ENCODE measurements at places on chromosomes 2 and 18.

- DNase-seq: no peak
These were observed 4.7 kb upstream of the TEX261 start for GRCh38 chr2:70999362-70999761.

- DNase-seq: no peak
These were observed 116.6 kb downstream of the SATB2 start for GRCh38 chr2:199341123-199341522.

DNA sequence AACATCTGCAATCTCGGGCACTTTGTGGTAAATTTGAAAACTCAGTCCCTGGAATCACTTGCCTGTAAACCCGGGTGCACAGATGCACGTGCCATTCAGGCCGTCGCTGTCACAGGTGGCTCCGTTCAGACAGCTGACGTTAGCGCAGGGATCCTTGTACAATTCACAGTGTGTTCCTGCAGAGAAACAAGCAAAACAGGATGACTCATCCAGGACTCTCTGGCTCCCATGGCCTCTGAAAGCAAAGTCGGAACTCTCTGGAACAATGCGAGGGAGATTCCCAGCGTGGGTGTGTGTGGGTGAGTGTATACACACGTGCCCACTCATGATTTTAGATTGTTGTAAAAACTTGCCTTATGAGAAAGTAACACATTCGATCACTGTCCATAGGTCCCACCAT lies 136.1 kb upstream of the PID1 start:
- no peak for DNase-seq

DNA sequence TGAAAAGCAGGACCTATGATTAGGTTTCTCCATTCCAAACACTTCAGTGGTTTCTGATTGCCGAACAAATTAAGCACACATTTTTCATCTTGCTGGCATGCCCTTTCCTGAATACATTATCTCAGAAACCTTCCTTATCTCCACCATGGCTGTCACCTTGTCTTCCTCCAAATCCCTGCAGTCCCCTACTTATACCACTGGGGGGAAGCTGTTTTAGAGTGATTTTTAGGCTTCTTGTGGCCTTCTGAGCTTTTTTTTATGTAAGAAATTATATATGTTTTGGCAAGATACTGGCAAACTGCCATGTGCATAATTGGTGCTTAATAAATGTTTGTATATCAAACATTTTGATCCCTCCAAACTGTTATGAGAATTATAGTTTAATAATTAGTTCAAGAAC lies 229.2 kb downstream of the MYT1L start:
- no peak for DNase-seq

GRCh38 chr2:35468245-35468644 lies 887.3 kb upstream of the CRIM1 start:
- DNase-seq: no peak

DNA sequence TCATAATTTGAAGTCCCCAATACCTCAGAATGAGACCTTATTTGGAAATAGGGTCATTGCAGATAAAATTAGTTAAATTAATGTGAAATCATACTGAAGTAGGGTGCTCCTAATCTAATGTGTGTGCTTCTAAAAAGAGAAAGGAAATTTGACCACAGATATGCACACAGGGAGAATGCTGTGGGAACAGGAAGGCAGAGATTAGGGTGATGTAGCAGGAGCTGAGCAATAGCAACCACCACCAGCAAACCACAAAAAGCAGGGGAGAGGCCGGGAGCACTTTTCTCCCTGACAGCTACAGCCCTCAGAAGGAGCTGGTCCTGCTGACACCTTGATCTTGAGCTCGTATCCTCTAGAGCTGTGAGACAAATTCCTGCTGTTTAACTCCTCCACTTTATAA lies 24.6 kb upstream of the SCG2 start:
- no peak for DNase-seq

GRCh38 chr2:236871500-236872001 lies 214.1 kb upstream of the COPS8 start:
- DNase-seq: no peak

Measured in GM12892 (cell line).